SJCRH30 (cell line): ENCODE measurements at places on chromosomes 5 and 9.
A peak's percentile ranks its signal among the peaks of the same experiment; 100 is the strongest.

- DNase-seq = no peak
These were observed 22.0 kb upstream of the TGFBI start for GRCh38 chr5:136006761-136007251.

DNA sequence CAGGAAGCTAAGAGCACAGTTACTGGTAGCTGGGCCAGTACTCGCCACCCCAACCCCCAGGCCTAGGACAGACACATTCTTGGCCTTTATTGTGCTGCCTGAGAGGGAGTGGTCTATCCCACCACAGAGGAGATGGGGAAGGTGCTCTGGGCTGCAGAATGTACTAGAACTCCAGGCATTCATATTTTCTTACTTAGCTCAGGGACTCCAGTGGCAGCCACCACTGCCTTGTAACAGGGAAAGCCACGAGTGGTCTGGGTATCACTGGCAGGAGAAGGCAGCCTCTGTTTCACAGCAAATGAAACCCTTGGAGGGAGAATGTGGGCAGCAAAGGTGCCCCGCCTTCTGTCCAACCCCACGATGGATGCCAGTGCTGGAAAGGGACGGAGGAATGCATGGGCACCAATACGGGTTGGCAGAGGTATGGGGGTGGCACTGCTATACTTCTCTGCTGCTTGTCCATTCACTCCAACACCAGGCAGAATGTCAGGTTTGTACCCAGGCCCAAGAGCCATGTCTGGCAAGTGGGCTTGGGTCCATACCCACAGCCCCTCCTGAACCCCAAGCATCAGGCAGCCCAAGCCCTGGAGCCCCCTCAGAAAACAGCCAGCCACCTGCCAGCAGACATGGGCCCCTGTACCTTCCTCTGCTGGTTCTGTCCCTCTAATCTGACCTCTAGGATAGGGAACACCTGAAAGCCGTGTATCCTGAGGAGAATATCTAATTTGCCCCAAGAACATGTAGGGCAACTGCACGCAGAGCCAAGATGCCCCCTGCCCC, 4.6 kb downstream of the SEPTIN8 start:
- DNase-seq = no peak

GRCh38 chr5:80195837-80196400, 59.9 kb downstream of the SERINC5 start:
- DNase-seq = peak; percentile 28

DNA sequence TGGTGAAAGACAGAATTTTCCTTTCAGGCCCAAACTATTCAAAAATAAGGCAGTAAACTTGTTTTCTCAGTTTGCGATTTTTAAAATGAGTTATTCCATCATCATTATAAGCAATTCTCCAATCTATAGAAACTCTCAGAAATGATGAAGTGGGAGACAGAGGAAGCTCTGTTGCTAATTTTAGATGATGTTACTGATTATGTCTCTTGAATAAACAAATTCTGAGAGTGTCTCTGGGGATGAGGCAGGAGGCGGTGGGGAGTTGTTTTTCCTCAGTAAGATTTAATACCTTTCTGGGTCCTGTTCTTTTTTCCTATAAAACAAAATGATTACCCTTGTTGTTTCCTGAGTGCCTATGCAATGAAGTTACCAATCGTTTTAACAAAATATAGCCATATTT, 43.9 kb upstream of the TEX48 start:
- DNase-seq = no peak

GRCh38 chr9:94872891-94873511, 146.5 kb downstream of the AOPEP start:
- DNase-seq = no peak

DNA sequence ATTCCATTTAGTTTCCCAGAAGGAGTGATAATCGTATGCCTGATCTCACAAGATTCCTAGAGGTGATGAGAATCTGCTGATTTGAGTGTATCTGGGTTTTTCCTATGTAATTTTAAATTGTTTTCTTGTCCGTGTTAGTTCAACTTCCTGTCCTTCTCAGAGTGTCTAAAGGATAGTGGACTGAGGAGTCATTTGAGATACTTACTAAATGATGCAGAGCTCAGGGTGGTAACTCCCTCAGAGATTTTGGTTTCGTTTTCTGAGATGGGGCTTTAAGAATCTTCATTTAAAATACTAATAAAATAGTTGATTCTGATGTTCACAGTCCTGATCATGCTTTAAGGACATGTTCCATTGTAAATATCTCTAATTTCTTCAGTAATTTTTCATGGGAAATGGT, 30.3 kb downstream of the MELK start:
- DNase-seq = no peak

- DNase-seq = peak; percentile 81
These were observed 152.4 kb downstream of the BRINP1 start for GRCh38 chr9:119216651-119217331.

DNA sequence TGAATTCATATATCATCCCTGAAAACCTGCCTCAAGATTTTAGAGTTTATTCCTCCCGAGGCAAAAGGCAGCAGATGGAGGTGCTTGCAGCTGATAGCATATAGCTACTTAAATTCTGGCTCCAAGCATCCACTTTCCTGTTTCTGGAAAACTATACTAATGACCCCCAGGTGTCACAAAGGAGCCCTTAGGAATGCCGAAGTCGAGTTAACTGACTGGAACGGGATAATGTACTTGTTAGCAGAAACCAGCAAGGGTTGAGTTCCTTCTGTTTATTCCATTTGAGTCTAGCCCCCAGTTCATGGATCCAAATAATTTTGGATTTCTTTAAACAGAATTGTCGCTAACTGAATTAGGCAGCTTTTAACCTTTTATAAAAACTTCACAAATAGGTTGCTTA, 44.5 kb downstream of the PTTG1 start:
- no peak for DNase-seq

- DNase-seq = peak; percentile 79
These were observed 92.1 kb downstream of the TLE4 start for GRCh38 chr9:79663878-79664277.

DNA sequence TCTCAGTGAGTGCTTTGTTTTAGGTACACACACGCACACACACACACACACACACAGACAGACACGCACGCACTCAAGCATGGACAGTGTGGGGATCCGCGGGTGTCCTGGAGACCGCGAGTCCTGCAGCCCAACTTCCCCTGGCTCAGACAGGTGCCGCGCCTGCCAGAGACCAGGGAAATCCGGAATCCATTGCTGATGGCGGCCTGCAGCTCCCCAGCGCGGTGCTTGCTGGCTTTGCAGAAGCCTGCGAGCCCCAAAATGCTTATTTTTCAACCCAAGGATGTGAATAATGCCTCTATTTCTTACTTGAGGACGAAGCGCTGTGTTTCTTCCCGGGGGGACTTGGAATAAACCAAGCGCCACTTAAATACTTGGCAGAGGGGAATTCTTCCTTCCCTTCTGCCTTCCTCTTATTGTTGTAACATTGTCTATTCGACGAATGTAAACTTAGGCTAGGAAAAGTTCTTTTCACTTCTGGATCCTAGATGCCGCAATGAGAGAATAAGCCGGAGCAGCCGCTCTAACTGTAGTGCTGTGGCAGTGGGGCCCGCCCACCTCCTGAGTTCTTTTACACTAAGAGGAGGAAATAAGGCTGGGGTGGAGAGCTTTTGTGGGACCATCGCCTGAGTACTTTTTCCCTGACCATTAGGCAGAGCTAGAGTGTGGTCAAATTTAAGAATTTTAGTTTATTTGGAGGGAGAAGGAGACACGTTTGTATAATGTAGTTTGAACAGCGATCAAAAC, 802 bp downstream of the ITGA2 start:
- peak; percentile 12 for DNase-seq

DNA sequence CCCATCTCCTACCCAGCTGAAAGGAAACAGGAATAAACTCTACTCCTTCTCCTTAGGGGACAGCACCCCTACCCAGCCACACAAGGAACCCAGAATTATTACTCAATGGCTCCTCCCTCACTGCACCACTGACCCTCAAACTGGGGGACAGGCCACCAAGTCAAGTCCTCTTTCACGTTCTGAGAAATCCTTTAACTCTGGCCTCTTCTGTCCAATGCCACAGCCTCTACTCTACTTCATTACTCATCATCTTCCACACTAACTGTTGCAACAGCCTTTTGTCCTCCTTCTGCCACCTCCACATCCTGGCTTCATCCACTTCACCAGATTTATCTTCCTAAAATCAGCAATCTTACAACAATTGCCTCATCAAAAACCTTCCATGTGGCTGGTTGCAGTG, 6.8 kb downstream of the TTC39B start:
- DNase-seq = no peak

DNA sequence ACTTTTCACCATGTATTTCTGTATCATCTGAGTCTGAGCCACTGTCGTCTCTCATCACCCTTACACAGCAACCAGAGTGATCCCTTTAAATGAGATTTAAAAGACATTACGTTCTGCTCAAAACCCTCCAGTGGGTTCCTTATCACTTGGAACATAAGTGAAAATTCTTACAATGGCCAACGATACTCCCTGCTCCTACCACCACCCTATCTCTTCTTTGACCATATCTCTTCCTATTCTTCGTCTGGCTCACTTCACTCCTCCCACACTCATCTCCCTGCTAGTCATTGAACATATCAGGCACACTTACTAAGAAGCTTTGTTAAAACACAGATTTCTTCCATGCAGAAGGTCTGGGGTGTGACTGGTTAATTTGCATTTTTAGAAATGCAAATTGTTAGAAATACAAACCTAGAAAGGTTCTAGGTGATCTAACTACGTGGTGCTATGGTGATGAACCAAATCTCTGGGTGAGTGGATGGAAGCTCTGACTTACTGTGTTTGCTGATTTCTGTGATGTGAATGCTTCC, 166.6 kb upstream of the CD180 start:
- no peak for DNase-seq

DNA sequence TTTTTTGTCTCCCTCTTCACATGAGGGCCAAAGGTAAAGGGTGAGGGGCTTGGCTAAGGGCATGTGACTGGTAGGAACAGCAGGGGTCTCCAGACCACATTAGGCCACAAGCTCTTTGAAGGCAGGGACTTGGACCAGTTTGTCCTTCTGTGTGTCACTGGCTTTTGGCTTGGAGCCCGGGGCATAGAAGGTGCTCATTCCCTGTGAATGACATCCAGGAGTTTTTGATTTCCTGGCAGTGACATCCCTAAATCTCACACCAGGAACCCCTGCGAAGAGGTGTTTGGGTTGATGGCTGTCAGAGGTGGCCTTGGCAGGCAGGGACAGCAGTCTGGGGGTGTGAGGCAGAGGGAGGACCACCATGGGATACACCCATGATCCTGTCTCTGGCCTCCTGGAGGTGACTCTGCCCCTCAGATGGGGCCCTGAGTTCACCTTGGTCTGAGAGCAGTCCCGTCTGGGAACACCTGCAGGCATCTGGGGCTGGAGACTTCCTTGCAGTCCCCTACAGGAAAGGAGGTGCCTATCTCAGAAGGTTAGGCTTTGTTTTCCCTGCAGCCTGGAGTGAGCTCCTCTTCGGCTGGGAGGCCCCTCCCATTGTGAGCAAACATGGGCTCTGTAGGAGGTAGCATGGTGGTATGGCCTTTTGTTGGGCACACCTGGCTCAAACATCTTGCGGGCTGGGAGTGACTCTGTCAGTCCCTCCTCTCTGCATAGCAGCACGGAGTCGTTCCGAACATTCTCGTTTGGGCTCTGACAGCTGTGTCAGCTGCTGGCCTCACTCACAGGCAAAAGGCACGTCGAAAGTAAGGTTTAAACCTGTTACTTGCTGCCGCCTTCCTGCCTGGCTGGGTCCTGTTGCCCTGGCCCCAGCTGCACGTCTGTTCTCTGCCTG, 38.6 kb upstream of the PITX1 start:
- DNase-seq = peak; percentile 40

GRCh38 chr5:144028636-144029035, 141.8 kb downstream of the YIPF5 start:
- DNase-seq = no peak

GRCh38 chr9:4553951-4554381, 63.7 kb downstream of the SLC1A1 start:
- DNase-seq = no peak

- DNase-seq = no peak
These were observed 102.9 kb downstream of the MAN2A1 start for GRCh38 chr5:109792613-109793012.

DNA sequence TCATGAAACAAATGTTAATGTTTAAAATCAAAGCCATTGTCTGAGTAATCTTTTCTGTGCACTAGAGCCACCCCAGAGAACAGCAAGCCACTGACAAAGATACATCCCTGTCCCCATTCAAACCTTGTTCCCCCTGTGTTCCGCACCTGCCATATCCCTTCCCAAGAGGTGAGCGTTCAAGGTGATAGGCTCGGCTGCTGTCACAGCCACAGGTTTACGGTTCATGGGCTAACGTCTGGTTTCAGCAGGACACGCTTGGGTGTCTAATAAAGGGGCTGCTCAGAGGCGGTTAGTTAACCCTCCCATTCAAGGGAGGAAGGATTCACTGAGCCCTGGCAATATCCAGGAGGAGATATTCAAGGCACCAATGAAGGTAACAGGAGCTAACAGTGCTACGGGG, 24.5 kb upstream of the LAMC3 start:
- DNase-seq = no peak

DNA sequence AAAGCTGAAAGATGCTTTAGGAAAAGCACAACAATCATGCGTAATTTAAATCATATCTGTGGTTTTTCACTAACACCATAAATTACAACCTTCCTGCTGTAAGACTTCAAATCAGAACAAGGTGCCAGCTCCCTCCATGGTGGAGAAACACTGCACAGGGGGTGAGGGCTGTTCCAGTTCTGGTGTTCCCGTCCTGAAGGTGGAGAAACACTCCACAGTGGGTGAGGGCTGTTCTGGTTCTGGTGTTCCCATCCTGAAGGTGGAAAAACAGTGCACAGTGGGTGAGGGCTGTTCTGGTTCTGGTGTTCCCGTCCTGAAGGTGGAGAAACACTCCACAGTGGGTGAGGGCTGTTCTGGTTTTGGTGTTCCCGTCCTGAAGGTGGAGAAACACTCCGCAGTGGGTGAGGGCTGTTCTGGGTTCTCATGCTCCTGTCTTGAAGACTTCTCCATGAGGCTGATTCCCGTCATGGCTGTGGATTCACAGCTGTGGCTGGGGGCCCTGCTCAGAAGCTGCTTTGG, 12.9 kb downstream of the PLEKHG4B start:
- DNase-seq = no peak

GRCh38 chr5:435156-435790, 7.7 kb upstream of the EXOC3 start:
- DNase-seq = no peak

DNA sequence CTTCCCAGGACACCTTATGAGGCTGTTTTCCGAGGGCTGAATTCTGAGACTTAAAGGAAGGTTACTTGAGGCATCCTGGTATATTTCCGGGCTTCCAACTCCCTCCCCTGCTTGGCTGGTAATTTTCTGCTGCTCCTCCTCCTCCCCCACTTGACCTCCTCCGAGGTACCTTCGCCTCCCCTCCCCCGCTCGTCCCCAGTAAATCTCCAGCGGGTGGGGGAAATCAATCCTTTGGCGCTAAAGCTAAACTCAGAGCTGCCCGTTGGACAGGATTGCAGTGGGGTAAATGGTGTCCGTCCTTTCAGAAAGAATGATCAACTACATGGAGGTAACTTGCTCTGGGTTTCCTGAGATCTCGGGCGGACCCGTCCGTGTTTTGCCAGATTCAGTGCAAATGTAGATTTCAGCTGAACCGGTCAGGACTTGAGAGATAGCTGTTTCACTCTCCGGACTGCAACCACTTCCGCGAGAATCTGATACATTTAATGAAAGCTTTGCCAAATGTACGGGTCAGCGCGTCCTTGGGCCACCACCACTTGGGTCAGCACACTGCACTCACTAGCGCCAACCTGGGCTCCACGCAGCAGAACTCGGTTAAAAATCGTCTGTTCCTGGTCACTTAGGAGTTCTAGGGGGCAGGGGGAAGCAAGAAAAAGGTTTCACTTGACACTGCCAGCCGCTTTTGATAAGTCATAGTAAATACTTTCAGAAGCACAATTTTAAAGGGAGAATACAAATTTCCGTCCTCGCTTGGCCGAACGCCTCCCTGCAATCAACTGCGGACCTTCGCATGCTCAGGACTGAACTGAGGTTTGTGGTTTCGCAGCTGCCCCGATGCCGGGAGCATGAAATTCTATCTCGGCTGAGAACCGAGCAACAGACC, 4.6 kb upstream of the ISL1 start:
- DNase-seq = peak; percentile 83
